ENCODE measurements at places on chromosomes 4 and X.

GRCh38 chr4:5142726-5143125 lies 91.4 kb downstream of the STK32B start:
- DNase-seq, result no peak

DNA sequence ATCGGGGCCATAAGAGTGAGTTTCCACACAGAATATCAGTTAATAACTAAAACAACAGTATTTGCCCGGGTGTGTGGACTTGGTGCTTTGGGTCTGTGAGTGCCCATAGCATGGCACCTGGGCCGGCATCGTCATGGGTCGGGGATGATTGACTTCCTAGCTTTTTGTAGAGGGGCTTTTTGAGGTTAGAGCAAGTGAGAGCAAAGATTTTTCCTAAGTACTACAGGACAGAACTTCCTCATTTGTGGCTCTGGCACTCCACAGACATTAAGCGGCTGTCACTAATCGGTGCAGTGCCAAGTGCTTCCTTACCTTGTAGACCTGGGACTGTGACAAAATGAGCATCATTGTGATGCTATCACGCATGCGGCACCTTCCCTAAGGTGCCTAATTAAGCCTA lies 81.0 kb downstream of the SHROOM2 start:
- no peak for DNase-seq

- no peak for DNase-seq
These were observed 876.4 kb upstream of the SLIT2 start for GRCh38 chr4:19375136-19375804.

GRCh38 chrX:44817029-44817428 lies 26.8 kb upstream of the DUSP21 start:
- DNase-seq, result no peak

DNA sequence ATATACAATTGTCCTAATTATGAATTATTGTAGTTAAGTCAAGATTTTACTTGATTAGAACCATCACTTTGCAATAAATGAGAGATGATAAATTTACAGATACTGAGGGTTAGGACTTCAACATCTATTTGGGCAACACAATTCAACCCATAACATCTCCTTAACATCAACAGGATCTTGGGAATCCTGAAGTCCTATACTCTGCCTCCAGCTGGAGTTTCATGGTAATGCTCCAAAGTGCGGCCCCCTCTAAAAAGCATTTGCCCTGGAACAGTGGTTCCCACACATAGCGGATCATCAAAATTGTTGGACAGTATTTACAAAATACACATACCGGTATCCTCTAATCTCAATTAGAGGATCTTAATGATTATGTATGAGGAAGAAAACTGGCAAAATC lies 618.6 kb downstream of the CENPC start:
- DNase-seq, result no peak

DNA sequence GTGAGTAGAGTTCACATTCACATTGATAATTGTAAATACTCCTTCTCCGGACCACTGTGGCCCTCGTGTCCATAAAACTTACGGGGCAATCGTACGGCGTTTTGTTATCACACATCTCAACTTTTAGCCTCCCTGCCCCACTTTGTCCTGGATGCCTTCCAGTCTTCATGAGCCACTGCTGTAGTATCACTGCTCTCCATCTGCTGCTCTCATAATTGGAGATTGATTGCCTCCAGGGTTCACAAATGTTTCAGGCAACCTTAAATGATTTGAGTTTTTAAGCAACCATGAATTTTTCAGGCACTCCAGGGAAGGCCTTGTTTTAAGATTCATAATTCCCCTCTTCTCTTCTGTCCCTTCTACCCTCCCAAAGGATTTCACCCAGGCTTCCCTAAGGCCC lies 28.4 kb downstream of the ALPK1 start:
- DNase-seq, result no peak

All from GM12892 (cell line).